Peyer's patch (tissue), 4 donors: ENCODE measurements at places on chromosomes 2 and 18. TPM values are rescaled to one million over a fixed set of nuclear protein-coding genes. Genes with fewer than 3 reads are reported as not detected.

GRCh38 chr2:172011812-172012575, 12.2 kb downstream of the METAP1D start:
- no peak for DNase-seq

Gene TLX2
- not detected for total RNA-seq

- no peak for DNase-seq
Measured at GRCh38 chr2:26273501-26273900, 28.8 kb downstream of the HADHB start.

DNA sequence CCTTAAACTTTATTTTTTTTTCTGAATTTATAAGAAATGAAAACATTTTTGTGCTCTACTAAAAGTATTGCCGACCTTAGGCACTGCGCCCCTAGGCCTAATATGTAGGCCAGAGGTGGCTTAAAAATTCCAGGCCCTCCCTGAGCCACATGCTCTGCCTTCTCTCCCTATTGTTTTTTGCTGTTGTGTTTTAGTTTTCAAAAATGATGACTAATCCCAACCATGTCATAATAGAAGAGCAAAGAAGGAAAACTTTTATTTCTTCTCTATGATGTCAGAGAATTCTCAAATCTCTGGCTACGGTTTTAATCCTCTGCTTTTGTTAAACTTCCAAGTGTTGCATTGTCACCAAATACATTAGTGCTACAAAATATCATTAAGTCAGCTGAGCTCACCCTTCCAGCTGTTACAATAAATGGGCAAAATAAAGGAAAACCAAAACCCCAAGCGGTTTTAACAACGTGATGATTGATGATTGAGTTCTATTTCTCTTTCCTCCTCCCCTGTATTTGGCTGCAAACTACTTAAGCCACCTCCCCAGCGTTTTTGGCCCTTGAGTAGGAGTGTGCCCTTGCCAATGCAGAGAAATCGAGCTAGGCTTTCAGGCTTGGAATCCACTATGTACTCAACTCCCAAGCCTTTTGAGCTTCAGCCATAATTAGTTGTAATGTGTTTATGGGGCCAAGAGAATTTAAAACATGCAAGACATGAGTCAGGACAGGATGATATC, 163.5 kb upstream of the POU3F3 start:
- DNase-seq: no peak

DNA sequence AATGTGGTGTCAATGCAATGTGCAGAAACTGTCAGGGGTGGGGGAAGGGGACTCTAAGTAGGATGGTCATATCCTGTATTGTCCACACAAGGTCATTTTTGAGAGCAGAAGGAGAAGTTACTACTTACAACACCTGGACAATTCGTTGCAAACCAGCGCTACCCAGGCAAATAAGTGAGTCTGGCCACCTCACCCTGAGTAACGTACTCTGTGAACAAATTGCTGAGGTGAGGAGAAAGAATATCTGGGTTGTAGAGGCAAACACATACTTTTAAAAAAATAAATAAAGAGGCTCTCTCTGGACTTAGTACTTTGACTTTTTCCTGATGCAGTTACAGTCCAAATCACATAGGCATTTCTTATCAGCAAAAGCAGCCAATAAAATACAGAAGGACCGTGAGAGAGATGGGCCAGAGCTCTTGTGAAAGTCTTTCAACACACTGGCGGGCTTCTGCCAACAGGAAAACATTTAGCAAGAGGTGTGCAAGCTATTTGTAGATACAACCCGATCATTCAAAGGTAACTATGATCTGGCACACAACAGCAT, 268.2 kb upstream of the ID2 start:
- DNase-seq: no peak

Gene COQ10B
- total RNA-seq: 23.1 TPM

DNA sequence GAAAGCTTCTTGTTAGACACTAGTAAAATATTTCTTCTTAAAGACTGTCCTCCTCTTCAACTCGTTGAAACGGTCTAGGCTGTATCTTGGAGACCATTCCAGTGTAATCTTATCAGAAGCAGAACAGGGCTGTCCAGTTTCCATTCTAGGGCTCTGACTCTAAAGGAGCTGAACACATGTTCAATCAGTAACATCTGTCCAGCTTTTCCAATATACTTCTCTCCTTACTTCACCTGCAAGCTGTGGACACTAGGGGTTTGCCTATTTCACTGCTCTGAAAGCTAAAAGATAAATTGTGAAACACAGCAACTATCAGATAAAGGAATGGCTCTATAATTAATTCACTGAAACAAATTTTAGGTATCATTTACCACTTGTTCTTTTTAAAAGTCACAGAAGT, 73.8 kb downstream of the ZNF385B start:
- no peak for DNase-seq
